Activated T-cell treated with anti-CD3 and anti-CD28 coated beads for 4 hours (primary cell): ENCODE measurements at places on chromosomes 6 and 20.

DNA sequence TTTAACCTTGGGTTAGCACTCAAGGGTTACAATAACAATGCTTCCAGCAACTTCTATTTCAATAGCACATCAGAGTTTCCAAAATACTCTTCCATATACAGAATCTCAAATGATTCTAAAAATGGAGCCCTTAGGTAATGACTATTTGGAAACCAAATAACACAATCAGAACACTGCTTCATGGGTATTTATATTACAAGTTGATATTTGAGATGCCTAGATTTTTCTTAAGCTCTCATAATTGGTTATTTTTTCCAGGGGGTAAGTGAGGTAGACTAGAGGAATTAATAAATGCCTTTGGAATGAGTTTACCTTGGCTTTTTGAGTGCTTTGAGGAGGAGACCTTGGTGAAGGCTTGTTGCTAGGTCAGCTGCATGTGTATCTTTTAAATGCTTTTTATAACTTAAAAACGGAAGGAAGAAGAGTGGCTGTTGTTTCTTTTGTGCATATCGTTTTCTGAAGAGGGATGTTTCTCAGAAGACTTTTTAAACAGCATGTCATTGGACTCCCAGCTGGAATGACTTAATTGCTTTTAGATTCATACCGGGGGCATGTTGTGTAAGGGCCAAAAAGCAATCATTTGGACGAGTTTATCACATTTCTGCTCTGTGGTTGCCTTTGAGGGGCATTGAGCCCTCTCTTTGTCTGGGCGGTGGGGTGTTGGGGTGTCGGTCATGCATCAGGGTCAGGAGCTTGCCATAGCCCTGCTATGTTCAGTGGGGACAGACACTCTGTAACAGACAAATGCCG is 186.0 kb downstream of the DTNBP1 start:
- no peak for DNase-seq

DNA sequence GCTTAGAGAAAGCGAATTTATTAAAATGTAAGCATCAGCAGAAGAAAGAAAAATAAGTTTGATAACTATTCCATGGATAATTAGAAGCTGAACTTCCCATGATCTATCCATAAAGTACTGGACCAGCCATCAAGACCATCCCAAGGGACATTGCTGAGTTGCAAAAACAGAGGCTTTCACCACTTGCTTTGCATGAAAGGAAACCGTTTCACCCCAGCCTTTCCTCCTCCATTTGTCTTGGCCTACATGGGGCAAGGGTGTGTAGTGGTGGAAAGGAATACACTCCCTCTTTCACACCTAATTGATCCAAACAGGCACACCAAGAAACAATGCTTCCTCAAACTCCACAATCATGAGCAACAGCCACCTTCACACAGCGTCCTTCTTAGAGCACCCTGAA is 10.4 kb downstream of the HIVEP2 start:
- no peak for DNase-seq

DNA sequence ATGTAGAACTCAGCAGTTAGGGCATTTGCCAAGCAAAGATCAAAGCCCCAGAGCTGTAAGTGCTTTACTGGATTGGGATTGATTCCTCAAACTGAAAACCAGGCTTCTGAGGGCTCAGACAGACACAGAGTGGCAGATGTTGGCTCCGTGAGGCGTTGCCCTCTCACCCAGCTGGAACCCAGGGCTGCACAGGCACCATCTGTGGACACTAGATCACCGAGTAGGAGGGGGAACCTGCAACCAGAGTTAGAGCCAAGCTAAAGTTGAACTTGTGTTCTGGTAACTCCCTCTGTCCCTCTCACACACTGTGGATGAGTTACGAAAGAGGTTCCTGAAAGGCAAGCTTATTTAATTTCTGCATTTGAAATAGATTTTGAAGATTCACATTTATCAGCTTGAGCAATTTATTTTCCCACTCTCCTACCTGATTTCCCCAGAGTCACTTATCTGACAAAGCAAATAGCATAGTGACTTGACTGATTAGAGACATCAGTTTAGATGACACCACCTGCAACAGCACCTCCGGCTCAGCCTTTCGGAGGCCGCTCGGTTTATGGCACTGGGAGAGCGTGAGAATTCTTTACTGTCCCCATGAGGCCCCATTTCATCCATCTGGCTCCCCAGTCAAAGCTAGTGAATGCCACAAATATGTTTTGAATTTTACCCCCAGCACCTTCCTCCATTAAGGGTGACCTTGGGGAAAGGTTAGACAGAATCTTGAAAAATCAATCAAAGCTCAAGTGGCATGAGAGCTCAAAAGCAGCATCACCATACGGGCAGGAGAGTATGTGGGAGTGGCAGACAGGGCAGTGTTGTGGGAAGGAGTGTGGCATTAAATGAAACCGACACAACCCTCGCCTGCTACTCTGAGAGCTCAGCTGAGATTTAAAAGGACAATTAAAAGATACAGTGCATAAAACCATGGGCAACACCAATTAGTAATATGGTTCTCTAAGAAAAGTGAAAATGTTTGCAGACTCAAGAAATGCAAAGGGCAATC is 48.5 kb downstream of the RPF2 start:
- no peak for DNase-seq

GRCh38 chr20:33919653-33920052 is 74.1 kb upstream of the RALY start:
- no peak for DNase-seq

GRCh38 chr6:116036075-116036773 is 24.5 kb downstream of the FRK start:
- DNase-seq: no peak

GRCh38 chr6:154783229-154783628 is 50.0 kb downstream of the SCAF8 start:
- DNase-seq: no peak

DNA sequence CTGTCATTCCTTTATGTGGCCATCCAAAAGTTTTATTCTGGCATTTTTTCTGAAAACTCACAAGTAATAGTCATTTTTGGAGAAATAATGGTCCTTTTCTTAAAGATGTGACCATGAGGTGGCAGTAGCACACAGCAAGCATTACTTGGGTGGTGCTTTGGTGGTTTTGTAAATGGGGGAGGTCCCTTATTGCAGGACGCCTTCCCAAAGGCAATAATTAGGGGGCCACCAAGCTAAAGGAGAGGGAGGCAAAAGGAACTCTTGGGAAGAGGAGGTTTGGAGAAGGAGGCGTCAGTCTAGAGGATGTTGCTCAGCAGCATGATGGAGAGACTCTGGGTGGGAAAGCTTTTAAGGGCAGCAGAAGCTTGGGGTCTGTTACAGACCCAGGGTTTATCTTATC is 422.6 kb upstream of the MMS22L start:
- no peak for DNase-seq

DNA sequence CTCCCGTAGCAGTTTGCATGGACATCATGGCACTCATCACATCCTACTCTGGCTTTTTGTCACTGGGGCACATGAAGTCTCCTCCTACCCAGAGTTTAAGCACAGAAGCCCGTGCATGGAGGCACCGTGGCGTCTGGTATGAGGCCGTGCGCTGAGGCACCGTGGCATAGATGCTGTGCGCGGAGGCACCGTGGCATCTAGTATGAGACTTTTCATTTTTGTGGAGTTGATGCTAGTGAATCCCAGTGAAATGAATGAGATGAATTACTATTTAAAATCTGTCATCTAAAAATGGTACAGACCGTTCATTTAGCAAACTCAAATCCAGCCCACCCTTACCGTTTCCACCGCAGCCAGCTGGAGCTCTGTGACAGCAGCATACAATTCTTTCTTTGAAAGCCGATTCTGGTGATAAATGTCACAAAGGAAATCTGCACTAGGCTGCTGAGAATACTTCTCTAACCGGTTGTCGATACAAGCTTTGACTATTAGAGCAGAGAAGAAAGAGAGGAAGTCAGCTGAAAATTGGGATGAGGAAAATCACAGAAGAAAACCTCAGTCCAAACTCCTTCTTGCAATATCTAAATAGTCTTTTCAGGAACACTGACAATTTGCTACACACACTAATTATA is 11.3 kb downstream of the CYP24A1 start:
- DNase-seq: no peak

- no peak for DNase-seq
These were observed 47.7 kb upstream of the FNDC1 start for GRCh38 chr6:159121486-159121885.

- no peak for DNase-seq
These were observed 216.4 kb downstream of the C6orf118 start for GRCh38 chr6:165092881-165093595.

GRCh38 chr6:34512738-34513115 is 43.4 kb downstream of the SPDEF start:
- no peak for DNase-seq

DNA sequence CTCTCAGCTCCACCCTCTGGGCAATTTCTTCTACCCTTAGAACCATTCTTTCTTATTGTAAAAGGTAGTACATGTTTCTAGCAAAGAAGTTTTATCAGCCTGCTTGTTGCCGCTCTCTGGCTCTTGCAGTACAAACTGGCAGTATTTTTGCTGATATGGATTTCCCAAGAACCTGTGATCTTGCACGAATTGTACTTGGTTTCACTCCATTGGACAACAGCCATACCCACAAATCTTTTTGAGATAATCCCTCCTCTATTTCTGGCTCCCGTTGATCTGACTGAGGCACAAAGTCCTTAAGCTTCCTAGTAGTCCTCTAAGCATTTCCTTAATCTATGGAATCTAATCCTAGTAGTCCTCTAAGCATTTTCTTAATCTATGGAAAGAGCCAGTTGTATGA is 487.0 kb upstream of the PTCHD4 start:
- no peak for DNase-seq

DNA sequence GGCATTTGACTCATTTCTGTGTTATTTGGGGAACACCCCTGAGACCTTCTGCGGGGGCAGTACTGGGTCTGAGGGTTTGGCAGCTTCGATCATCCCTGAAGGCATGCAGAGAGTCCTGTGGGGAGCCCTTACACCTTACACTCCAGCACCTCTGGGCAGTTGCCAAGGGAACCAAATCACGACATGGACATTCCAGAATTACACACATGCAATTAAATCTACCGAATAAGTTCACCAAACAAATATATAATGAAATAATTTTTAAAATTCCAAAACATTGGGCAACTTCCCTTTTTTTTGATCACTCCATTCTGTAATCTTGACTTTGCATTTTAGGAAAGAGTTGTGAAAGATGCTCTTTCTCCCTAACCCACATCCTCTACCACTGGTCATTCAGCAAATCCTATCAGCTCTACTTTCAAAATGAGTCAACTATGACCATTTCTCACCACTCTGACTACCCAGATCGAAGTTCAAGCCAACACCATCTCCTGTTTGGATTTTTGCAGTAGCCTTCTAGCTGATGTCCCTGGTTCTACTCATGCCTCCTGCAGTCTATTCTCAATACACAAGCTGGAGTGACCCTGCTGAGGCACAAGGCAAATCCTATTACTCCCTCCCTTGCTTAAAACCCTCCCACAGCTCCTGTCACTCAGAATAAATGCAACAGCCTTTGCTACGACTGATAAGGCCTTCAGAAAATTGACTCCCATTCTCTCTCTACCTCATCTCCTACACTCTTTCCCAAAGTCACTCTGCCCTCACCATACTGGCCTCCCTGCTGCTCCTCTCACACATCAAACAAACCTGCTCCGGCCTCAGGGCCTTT is 533.3 kb downstream of the HACE1 start:
- no peak for DNase-seq

- DNase-seq: no peak
These were observed 840 bp downstream of the PPP1R3D start for GRCh38 chr20:59939052-59939878.

DNA sequence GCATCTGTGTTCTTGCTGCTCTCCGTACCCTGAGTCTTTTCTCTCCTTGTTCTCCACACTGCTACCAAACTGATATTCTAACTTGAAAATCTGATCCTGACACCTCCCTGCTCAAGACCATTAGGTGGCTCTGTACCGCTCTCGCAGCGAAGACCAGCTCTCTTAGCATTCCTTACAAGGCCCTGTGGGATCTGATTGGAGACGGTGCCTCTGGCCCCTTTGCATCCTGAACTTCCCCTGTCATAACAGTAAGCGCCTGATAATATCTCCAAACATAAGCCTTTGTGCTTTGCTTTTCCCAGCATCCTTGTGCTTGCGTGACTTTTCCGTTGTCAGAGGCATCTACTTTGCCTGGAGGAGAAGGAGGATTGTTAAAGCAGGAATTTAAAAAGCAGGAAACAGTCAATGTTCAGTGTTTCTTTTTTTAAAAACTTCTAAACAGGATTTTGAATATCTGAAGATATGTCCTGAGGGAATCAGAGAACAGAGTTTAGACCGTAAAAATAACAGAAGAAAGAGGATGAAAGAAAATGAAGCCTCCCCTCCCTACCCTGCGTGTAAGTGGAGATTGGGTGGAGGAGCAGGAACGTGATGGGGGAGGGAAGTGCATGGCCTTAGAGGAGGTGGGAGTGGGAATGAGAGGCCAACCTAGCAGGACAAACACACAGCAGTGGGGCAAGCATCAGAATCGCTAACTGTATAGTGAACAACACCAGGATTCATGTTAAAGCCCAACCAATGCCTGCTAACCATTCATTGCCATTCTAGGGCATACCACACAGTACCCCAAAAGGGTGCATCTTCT is 89.2 kb upstream of the STMND1 start:
- DNase-seq: no peak

DNA sequence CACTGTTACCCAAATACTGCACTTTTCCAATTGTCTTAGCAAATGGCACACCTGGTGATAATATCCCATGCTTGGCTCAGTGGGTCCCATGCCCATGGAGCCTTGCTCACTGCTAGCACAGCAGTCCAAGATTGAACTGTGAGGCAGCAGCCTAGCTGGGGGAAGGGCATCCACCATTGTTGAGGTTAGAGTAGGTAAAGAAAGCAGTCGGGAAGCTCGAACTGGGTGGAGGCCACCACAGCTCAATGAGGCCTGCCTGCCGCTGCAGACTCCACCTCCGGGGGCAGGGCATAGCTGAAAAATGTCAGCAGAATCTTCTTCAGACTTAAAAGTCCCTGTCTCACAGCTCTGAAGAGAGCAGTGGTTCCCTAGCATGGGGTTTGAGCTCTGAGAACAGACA is 9.2 kb upstream of the CST2 start:
- DNase-seq: no peak

DNA sequence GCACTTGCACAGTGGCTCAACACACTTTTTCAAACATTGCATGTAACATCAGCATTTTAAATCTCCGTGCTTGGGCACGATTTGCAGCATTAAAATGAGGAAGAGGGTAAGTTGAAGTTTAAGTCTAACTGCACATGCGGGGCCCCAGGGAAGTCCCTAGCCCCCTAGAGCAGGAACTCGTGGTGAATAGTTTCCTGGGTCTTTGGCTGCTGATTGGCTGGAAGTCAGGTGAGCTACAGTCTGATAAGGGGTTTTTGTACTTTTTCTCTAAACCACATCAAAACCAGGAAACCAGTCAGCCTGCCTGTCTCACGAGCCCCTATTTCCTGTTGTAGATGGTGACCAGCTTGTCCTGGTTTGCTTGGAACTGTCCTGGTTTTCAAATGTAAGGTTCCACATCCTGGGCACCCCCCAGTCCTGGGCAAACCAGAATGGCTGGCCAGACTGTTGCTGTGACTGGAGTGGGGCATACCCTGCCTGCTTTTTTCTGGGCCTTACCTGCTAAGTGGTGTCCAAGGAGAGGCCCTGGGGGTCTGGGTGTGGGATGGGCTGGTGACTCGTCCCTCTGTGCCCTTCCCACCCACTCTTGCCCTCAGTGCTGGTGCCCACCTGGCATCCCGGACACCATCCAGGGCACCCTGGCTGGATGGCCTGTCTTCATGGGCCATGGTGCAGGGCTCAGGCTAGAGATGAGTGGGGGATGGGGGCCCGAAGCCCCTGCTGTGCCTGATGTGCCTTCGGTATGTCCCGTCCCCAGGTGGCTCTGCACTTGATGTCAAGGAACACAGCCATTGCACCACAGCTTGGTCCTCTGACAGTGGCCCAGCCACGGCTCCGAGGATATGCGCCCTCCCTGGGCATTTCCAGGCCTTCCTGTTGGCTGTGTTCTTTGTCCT is 31.8 kb downstream of the SUN5 start:
- DNase-seq: peak; percentile 69

GRCh38 chr6:52489881-52490280 is 69.7 kb downstream of the EFHC1 start:
- no peak for DNase-seq
